Fibroblast of lung (primary cell): ENCODE measurements at places on chromosomes 6 and 20. TPM values are rescaled to one million over a fixed set of nuclear protein-coding genes. Genes with fewer than 3 reads are reported as not detected.

DNA sequence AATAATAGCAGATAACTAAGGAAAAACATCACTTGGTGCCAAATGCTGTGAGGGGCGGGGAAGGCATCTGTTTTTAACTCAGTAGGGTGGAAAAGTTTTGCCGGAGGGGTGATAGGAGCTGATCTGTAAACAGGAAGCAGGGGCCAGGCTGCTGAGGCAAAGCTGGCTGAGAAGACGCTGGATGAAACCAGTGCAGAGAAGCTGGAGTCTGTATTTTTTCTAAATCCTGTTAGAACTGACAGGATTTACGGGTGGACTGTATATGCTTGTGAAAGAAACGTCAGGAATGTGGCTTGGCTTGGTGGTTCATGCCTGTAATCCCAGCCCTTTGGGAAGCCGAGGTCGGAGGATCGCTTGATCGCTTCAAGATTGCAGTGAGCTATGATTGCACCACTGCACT, 5.6 kb downstream of the PCMTD2 start:
- DNase-seq = no peak
- no peaks in the 10 kb centered on the region for H3K27me3 ChIP-seq
- peaks cover 4% of the 10 kb centered on the region for H3K4me1 ChIP-seq
- H3K4me3 ChIP-seq = no peak overlapping the region

DNA sequence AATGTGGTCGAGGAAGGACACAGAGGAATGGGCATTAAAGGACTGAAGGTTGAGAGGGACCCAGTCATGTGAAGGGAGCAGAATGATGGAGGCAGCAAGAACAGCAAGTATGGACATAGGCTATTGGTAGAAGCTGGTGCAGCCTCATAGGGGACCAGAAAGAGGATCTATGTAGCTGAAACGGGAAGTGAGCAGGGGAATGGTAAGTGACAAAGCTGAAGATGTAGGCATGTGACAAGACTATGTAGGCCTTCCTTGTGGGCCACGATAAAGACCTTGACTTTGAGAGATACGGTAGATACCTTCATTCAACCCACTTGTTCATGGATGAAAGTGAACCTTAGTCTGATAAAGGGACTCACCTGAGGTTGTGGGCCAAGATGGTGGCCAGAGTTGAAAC, 3.5 kb downstream of the CTNNBL1 start:
- no peaks in the 10 kb centered on the region for H3K36me3 ChIP-seq
- no peaks in the 10 kb centered on the region for H3K27me3 ChIP-seq
- H3K4me1 ChIP-seq = no peaks in the 10 kb centered on the region
- DNase-seq = no peak
- H3K27ac ChIP-seq = no peak overlapping the region

DNA sequence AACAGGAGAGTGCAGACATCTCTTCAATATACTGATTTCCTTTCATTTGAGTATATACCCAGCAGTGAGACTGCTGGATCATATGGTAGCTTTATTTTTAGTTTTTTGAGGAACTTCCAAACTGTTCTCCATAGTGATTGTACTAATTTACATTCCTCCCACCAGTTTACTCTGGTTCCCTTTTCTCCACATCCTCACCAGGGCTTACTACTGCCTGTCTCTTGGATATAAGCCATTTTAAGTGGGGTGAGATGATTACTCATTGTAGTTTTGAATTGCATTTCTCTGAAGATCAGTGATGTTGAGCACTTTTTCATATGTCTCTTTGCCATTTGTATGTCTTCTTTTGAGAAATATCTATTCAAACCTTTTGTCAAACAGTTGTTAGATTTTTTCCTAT, 64.9 kb upstream of the HMGCLL1 start:
- no peak overlapping the region for H3K27ac ChIP-seq
- H3K4me3 ChIP-seq = no peak overlapping the region
- H3K4me1 ChIP-seq = no peaks in the 10 kb centered on the region
- H3K36me3 ChIP-seq = no peaks in the 10 kb centered on the region
- peak; percentile 58 for DNase-seq

- peaks cover 10% of the 10 kb centered on the region for H3K4me1 ChIP-seq
- DNase-seq = peak; percentile 92
- H3K36me3 ChIP-seq = no peaks in the 10 kb centered on the region
- H3K4me3 ChIP-seq = no peak overlapping the region
Observed at GRCh38 chr6:134551245-134551960, 233.5 kb upstream of the SGK1 start.

- DNase-seq = no peak
- no peaks in the 10 kb centered on the region for H3K4me1 ChIP-seq
- no peak overlapping the region for H3K27ac ChIP-seq
- no peaks in the 10 kb centered on the region for H3K27me3 ChIP-seq
Observed at GRCh38 chr6:40131675-40132074, 197.4 kb upstream of the MOCS1 start.

GRCh38 chr20:17885544-17885943, 83.0 kb downstream of the SNX5 start:
- no peaks in the 10 kb centered on the region for H3K36me3 ChIP-seq
- H3K4me3 ChIP-seq = no peak overlapping the region
- no peaks in the 10 kb centered on the region for H3K27me3 ChIP-seq
- no peak overlapping the region for H3K27ac ChIP-seq
- H3K4me1 ChIP-seq = no peaks in the 10 kb centered on the region
- no peak for DNase-seq

The NINL gene
- 11.3 and 16.3 TPM in 2 replicates for total RNA-seq

The CRISP2 gene
- not detected in 2 replicates for total RNA-seq

The RIPOR3 gene
- total RNA-seq = 4.1 and 4.9 TPM in 2 replicates

The C20orf141 gene
- not detected in 2 replicates for total RNA-seq

The IPCEF1 gene
- total RNA-seq = 0.26 and 0.33 TPM in 2 replicates

The PTK6 gene
- total RNA-seq = under 0.01 and 0.17 TPM in 2 replicates
